ENCODE measurements at places on chromosomes 5 and 9.

GRCh38 chr5:16454686-16455085, 10.9 kb downstream of the ZNF622 start:
- DNase-seq: no peak

- DNase-seq: no peak
These were observed 11.2 kb upstream of the EGR1 start for GRCh38 chr5:138454121-138454520.

- DNase-seq: no peak
These were observed 5.7 kb downstream of the BRD3OS start for GRCh38 chr9:134030821-134031470.

DNA sequence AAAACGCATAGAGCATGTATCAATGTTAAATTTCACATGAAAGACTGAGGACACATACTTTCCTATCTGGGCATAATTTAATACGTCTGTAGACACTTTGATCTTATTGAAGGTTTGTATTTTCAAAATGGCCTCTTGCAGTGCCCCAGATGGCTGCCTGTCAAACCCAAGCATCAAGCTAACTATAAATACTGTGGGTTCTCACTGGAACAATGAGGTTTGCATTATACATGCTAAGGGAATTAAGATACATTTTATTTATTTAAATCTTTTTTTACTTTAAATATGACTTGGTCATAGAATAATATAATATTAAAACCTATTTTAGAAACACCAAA, 702.9 kb upstream of the GRAMD2B start:
- DNase-seq: no peak

GRCh38 chr5:80229902-80230255, 26.0 kb downstream of the SERINC5 start:
- no peak for DNase-seq

- DNase-seq: no peak
These were observed 76.2 kb upstream of the NTRK2 start for GRCh38 chr9:84593352-84593751.

GRCh38 chr5:57696825-57697570, 214.4 kb upstream of the ACTBL2 start:
- no peak for DNase-seq

- no peak for DNase-seq
These were observed 204.9 kb upstream of the TARS1 start for GRCh38 chr5:33235824-33236223.

Measured in GM12892 (cell line).